ENCODE measurements at places on chromosomes 13 and 19.

DNA sequence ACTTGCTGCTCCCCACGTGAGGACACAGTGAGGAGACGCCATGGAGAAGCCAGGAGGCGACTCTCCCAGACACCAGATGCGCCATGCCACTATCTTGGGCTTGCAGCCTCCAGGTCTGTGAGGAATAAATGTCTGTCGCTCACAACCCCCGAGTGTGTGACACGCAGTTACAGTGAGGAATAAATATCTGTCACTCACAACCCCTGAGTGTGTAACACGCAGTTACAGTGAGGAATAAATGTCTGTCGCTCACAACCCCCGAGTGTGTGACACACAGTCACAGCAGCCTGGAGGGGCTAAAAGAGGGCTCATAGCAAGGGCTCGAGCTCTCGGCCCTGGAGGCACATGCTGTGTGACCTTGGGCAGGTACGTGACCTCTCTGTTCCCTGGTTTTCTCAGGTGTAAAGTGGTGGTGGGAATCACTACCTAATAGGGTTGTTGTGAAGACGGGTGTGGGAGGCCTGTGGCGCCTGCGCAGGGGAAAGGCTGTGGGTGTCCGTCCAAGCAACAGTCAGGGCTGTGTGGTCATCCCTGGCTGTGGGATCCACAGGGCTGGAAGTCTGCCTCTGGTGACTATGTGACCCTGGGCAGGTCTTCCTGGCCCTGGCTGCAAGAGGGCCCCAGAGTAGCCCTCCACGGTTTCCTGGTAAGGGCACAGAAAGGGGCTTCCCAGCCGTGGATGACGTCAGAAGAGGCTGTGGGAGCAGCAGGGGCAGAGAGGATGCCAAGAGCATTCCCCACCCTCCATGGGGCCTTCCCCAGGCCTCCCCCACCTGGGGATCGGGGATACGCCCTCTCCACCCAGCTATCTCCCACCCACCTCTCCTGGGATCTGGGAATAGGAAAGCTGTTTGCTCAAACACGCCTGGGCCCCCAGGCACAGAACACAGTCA is 77.7 kb downstream of the C1QTNF9 start:
- no peak for DNase-seq

- DNase-seq: no peak
Observed at GRCh38 chr13:76971215-76971614, 20.7 kb upstream of the CLN5 start.

DNA sequence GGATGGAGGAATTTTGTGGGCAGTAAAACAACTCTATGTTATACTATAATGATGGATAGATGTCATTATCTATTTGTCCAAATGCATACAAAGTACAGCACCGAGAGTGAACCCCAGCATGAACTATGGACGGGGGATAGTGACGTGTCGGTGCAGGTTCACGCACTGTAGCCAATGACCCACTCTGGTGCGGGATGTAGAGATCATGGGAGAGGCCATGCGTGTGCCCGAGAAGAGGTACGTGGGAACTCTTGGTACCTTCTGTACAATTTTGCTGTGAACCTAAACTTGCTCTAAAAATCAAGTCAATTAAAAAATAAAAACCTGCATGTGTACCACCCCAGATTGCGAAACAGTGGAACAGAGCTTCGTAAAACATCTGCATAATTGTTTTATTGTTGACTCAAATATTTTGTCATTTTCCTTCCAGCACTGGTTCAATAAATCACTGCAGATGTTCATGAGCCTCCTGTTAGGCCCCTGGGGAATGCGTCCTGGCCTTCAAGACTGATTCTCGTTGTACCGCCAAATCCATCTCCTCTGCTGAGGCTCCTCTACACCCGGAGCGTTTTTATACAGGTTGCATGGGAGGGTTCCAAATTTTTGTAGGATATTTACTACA is 30.9 kb downstream of the COL4A1 start:
- no peak for DNase-seq

DNA sequence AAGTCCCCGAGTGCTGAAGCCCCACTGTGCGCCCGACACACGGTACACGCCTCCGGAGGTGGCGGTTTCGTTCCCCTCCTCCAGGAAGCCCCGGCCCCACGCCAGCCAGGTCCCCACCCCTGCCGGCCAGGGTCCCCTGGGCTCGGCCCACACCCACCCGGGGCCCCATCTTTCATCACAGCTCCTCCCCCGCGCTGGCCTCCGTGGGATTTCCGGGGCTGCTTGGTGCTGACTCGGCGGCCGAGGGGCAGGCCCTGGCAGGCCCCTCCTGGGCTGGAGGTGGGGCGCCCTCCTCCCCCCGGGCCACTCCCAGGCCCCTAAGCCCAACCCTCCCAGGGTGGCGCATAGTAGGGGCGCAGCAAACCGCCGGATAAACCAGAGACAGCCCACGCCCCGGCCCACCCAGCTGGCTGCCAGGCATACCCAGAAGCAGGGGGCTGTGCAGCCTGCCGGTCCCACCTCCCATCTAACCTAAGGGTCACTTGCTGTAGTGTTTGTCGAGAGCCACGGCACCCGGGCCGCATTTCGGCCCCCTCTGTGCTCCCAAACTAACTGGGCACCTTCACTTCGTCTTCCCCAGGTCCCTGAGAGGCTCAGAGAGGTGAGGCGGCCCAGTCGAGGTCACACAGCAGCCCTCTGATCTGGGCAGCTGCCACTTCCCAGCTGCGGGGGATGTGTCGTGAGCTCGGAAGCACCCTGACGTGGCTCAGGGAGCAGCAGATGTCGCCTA is 6.6 kb downstream of the ZBTB7A start:
- DNase-seq: no peak

GRCh38 chr19:5826531-5827341 is 12.8 kb downstream of the FUT6 start:
- peak; percentile 45 for DNase-seq

- DNase-seq: no peak
Observed at GRCh38 chr13:112244495-112245177, 131.5 kb upstream of the SPACA7 start.

DNA sequence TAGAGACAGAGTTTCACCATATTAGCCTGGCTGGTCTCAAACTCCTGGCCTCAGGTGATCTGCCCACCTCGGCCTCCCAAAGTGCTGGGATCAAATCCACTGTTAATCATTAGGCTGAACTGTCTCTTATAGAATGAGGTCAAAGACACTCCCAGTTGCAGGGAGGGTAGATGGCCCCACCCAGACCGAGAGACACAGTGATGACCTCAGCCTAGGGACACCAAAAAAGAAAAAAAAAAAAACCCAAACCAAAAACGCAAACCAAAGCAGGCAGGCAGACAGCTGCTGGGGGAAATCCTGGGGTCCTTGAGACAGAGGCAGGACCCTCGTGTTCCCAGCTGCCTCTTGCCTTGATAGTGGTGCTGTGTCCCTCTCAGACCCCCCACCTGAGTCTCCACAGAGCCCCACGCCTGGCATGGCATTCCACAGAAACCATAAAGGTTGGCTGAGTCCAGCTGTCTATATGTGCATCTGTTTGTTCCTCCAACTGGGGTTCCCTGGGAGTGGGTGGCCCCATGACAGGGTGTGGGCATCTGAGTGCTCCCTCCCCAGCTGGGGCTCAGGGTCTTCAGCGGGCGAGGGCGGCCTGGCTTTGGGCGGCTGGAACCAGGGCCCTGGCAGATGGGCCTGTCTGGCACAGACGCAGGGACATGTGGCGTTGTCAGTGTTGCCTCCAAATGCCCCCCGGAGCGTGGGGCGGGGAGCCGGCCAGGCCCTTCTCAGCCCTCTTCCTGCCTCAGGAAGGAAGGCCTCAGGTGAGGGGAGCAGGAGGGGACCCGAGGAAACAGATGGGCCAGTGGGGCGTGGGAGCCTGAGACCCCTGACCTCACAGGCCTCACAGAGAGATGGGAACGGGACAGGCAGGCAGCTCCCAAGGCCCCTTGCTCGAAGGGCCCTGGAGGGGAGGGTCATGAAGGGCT is 5.2 kb downstream of the DAND5 start:
- DNase-seq: no peak

- DNase-seq: no peak
Observed at GRCh38 chr19:1366899-1367870, 16.5 kb upstream of the NDUFS7 start.

DNA sequence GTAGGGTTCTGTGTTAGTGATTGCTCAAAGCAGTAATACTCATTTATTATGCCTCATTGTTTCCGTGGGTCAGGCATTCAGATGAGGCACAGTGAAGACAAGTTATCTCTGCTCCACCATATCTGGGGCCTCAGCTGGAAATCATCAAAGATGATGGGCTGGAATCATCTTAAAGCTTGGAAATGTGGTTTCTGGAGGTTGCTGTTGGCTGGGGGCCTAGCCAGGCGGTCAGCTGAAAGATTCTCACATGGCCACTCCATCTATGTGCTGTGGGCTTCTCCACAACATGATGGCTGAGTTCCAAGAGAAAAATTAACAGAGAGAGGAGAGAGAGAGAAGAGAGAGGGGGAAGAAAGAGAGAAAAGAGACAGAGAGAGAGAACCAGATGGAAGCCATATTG is 75.5 kb downstream of the OLFM4 start:
- DNase-seq: no peak

GRCh38 chr13:105403086-105403485 is 1132.4 kb downstream of the EFNB2 start:
- no peak for DNase-seq

- DNase-seq: no peak
Observed at GRCh38 chr13:28320884-28321574, 173.9 kb downstream of the FLT1 start.

DNA sequence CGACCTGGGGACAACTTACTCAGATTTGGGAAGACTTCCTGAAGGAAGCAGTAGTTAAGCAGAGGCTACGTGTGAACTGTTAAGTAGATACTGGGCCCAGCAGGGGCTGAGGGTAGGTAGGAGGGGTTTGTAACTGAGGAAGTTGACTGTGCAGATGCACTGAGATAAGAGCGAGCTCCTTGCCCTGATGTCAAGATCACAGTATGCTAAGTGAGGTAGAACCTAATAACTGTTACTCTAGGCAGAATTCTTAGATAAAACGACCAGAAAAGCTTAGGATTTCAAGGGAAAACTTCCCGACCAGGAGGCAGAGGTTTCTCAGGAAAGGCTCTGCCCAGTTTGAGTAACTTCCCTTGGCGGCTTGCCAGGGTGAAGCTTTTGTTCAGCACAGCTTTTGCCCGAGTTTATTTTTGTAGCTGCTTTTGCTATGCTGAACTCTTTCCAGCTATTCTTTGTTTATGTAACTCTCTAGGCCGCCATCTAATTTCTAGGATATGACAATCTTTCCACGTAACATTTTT is 632.1 kb downstream of the DIAPH3 start:
- DNase-seq: no peak

DNA sequence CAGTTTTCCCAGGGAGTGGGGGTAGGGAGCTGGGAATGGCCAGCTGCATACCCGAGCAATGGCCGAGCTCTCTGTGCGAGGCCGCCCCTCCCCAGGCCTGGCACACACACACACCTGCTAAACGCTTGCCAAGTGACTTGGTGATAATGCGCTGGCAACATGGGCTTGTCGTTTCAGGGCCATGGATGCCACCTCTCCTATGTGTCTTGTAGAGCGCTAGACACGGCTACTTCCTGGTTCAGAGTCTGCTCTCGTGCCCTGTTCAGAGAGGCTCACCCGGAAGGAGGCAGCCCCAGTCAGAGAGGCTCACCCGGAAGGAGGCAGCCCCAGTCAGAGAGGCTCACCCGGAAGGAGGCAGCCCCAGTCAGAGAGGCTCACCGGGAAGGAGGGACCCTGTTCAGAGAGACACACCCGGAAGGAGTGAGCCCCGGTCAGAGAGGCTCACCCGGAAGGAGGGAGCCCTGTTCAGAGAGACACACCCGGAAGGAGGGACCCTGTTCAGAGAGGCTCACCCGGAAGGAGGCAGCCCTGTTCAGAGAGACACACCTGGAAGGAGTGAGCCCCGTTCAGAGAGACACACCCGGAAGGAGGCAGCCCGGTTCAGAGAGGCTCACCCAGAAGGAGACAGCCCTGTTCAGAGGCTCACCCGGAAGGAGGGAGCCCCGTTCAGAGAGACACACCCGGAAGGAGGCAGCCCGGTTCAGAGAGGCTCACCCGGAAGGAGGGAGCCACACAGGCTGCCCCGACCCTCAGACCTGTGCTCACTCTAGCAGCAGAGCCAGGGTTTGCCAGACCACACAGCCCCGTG is 4.2 kb downstream of the ADPRHL1 start:
- no peak for DNase-seq

- no peak for DNase-seq
Observed at GRCh38 chr19:12527034-12527836, 24.0 kb downstream of the ZNF564 start.

- DNase-seq: no peak
Observed at GRCh38 chr13:94115054-94115453, 364.4 kb downstream of the DCT start.

DNA sequence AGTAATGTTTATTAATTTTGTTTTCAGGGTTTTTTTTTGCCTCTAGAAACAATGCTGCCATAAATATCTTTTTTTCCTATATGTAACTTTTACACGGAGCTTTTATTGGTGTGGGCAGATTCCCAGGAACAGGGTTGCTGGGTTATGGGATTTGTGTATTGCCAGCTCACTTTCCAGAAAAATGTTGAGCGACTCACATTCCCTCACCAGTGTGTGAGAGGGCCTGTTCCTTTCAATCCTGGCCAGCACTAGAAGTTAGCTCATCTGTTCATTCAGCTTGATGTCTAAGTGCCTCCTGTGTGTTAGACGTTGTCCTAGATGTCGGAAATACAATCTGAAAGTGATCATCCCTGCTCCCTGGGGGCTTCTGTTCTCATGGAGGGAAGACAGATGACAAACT is 2.6 kb downstream of the ZNF71 start:
- no peak for DNase-seq

GRCh38 chr13:45303026-45303425 is 38.0 kb downstream of the TPT1 start:
- DNase-seq: no peak

DNA sequence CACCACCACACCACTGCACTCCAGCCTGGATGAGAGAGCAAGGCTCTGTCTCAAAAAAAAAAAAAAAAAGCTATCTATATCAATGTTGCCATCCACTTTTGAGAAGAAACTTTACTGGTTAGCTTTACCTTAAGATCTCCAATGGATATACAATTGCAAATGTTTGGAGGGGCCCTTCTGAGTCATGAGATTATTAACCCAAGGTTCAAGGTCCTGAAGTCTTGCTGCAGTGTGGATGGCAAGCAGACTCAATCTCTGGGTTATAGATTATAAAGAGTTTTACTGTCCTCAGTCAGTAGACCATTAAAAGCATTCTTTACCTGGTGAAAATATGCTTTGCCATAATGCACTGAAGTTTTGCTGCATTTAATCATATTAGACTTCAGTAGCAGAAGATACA is 3.7 kb upstream of the ZNF431 start:
- no peak for DNase-seq

GRCh38 chr13:48491423-48492095 is 41.3 kb downstream of the RCBTB2 start:
- DNase-seq: no peak

GRCh38 chr19:50415661-50416033 is 3.1 kb upstream of the SPIB start:
- DNase-seq: no peak

DNA sequence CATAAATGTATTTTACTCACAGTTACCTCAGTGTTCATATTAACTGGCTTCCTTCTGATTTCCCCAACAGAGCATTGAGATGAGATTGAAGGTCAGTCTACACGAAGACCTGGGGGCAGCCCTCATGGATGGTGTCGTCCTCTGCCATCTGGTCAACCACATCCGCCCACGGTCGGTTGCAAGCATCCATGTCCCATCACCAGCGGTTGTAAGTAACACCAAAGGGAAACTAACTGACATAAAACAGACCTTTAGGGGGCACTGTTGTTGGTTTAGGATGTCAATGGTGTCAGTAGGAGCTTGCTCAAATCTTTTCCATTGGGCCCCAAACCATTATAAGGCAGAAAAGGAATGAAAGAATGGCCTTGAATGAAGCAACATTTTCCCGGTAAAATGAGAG is 68.2 kb downstream of the ESD start:
- no peak for DNase-seq
